ENCODE measurements at places on chromosomes 7 and 10.

GRCh38 chr10:73506491-73506890, 10.7 kb upstream of the PPP3CB start:
- no peak for DNase-seq

DNA sequence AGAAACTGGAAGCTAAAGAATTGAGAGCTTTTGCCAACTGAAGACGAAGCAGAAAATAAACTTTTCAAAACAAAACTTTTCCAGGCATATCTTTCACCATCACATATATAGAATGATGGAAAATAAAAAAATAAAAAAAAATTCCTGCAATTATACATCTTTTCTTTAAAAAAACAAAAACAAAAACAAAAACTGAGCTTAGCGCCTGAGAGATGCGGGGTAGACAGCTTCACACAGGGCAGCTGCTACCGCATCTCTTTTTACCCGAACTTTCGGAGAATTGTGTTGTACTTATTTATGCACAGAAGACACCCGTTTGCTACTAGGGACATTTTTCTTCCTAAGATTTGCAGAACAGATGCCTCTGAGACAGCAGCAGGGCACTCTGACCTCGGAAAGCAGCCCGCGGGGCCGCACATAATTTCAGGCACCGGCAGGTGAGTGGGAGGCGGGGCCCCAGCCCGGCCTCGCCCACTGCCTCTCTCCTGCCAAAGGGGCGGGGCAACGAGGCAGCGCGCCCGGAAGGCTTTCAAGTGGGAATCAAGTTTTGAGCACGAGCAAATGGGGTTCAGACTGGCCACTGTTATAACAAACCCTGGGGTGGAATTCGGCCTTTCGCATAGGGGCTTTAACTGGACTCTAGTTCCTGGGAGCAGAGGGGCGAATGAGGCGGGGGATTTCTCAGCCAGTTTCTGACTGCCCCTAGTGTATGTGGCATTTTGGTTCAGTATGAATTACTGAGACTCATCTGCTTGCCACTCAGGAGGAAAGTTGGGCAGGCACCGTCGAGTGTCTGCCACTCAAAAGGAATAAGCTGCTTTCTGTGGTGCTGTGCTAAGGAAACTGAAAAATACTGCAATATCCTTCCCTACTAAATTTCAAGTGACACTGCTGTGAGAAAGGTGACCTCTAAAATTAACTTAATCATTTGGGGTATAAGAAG, 18.5 kb upstream of the FAM133B start:
- DNase-seq: peak; percentile 42

DNA sequence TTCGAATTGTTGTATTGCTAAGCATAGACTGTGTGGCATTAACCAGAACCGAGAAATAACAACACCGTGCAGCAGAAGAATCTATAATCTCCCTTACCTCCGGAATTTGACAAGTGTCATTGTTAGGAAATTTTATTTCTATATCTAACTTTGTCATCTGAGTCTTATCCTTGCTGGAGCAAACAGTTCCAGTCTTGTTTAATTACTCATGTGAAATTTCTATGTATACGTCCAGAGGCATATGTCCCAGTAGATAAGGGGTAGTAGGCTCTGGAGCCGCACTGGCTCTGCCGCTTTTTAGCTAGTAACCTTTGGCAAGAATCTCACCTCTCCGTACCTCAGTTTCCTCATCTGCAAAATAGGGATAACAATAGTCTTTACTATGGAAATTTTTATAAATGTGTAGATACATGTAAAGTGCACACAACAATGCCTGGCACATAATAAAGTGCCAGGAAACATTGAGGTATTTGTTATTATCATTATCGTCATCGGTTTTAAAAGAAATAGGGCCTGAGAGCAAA, 228.6 kb downstream of the VTI1A start:
- DNase-seq: no peak

DNA sequence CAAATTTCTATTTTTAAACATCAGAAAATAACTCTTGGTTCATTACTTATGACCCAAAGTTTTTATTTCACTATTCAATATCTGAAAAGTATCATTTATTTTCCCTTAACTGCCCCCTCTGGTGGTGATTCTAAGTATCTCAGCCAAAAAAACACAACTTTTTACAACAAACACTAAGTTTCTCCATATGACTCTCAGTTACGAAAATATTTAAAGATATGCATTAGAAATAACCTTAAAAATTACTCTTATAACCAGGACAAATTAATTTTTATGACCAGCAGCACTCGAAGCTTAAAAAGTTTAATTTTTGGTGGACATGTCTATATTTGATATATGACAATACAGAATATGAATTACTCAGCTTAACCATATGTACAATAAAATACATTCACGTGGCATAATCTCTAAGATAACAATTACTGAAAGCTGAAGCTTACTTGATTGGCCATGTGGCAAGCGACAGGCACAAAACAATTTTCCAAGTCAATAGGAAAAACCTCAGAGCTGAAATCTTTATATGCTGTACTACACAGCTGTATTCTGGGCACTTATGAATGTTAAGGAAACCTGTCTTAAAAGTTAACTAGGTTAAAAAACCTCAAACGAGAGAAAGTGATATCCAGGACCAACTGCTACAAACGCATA, 2.3 kb downstream of the HNRNPA2B1 start:
- peak; percentile 50 for DNase-seq

- no peak for DNase-seq
Measured at GRCh38 chr10:101867931-101868330, 24.3 kb upstream of the KCNIP2 start.

DNA sequence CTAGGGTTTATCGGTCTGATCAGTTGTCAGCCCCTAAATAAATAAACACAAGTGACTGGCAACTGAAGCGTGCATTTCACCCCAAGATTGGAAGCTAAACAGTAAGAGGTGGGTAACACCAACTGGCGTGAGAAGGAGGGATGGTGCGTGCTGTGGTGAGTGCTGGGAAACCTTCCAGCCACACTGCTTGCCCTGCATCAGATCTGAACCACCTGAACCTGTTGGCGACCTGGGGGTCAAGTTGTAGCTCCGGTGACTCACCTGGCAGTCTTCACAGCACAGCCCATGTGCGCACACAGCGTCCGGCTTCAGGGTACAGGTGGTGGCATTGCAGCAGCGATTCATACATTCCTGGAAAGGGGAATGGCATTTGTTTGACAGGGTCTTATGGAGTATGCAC, 170.1 kb downstream of the FANK1 start:
- DNase-seq: peak; percentile 73

DNA sequence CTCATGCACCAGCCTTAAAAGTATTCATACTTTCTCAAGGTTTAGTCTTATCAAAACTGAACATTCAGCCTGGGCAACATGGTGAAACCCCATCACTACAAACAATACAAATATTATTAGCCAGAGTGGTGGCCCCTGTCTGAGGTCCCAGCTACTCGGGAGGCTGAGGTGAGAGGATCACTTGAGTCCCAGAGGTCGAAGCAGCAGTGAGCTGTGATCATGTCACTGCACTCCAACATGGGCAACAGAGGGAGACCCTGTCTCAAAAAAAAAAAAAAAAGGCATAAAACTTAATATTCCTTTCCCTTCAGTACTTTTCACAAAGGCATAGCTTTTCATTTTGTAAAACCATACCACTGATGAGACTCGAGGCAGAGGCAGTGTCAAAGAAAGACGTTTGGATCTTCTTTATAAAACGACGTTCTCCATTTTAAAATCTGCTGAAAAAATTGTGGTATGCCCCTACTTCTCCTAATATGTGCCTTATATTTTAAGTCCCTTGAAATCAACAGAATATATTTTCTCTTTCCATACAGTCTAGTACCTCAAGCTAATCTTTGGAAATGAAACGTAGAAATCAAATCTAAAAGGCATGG, 1.9 kb downstream of the NSUN6 start:
- DNase-seq: no peak

- peak; percentile 17 for DNase-seq
Measured at GRCh38 chr10:451021-451471, 238.4 kb downstream of the DIP2C start.

Data from kidney tubule cell (primary cell).